Glutamatergic neuron (in vitro differentiated cells): ENCODE measurements at places on chromosomes 2 and 18. TPM values are rescaled to one million over a fixed set of nuclear protein-coding genes. Genes with fewer than 3 reads are reported as not detected.

Gene CHST10
- 25.0 TPM for total RNA-seq

Gene APOB
- not detected for total RNA-seq

Gene SPP2
- total RNA-seq: not detected

Gene NEDD4L
- 209 TPM for total RNA-seq
